ENCODE measurements at places on chromosomes 2 and 18. TPM values are rescaled to one million over a fixed set of nuclear protein-coding genes. Genes with fewer than 3 reads are reported as not detected.

DNA sequence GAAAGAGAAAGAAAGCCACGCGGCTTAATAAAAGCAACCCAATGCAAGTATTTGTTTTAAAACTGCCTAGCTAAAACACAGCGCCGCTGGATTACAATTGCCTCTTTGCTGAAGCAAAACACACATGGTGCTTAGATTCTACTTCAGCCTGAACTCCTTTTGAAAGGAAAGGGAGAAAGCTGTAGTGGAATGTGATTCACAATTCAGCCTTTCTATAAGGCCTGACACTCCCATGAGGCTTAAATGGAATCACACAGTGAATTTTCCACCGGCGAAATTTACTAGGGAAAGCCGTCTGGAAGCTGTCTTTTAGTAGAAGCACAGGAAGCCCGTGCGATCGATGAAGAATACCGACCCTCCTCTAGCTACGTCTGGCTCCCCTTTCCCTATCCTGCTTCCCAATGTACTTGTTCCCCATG is 348.0 kb downstream of the DLGAP1 start:
- no peak for DNase-seq

DNA sequence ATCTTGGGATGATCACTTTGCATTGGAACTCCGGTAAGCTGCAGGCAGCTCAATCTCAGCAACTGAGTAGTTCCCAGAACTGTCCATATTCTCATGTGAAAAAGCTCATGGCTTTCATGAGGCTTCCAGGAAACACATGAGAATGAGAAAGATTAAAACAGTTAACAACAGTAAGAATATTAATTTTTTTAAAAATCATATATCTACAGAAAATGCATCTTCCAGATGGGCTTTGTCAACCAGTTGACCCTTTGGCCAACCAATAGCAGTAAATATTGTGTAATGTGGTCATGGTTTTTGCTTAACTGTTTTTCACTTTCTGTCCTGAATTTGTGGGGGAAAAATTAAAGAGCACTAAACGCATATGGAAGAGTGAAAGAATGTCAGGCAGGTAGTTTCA is 131.2 kb upstream of the CCDC195 start:
- DNase-seq: no peak

Gene KIAA2012
- total RNA-seq: not detected

Gene TMEM198
- total RNA-seq: 4.5 TPM

DNA sequence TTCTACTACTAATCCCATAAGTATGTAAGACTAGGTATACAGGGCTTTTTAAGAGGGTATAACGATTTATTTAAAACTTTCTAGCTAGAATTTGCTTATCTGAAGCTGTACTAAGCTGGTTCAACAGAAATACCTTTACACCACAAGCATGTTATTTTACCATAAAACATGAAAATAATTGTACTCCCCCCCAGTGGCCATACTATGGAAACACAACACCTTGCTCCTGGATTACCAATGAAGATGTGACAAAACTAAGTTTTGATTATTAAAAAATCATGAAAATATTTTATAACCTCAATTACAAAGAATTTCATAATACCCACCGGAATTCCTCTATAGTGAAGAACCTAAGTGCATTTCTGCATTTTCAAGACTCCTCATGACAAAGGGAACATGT is 27.3 kb downstream of the LPIN2 start:
- peak; percentile 45 for DNase-seq

Gene LIPG
- total RNA-seq: 4.5 TPM

DNA sequence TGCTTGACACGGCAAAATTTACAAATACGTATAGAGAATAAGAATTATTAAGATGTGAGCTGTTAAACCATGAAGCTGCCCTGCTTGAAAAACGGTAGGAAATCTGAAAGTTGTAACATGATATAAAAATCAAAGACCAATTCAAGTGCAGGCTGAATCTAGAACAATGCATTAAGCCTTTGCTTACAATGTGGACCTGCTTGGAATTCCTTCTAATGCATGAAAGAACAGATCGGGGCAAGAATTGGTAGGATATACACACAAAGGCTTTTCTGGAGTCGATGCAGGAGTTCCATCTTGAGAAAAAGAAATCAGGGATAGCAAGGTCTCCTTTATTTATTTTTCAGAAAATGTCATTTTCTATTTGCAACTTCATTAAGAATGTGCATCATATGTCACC is 136.8 kb downstream of the DLGAP1 start:
- DNase-seq: no peak

- DNase-seq: no peak
Observed at GRCh38 chr2:64295326-64296139, 151.3 kb upstream of the PELI1 start.
